ENCODE measurements at places on chromosomes 1 and 21.

DNA sequence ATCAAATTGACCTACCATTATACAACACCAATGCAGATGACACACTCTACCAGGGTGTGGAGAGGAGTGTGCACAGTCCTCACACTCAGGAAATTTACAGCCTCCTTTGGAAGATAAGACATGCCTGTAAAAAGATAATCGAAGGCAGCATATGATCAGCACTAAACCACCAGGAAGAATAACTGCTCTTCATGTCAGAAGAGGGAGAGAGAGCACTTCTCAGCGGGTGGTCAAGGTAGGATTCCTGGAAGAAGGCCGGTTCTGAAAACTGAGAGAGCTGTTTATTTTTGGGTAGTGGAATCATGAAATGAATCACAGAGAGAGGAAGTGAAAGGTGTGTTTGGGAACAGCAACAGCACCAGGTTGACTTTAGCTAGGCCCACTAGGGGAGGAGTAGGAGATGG lies 14.0 kb upstream of the ZNF697 start:
- DNase-seq, result no peak

- DNase-seq, result no peak
Measured at GRCh38 chr1:119159111-119159510, 18.7 kb upstream of the WARS2 start.

DNA sequence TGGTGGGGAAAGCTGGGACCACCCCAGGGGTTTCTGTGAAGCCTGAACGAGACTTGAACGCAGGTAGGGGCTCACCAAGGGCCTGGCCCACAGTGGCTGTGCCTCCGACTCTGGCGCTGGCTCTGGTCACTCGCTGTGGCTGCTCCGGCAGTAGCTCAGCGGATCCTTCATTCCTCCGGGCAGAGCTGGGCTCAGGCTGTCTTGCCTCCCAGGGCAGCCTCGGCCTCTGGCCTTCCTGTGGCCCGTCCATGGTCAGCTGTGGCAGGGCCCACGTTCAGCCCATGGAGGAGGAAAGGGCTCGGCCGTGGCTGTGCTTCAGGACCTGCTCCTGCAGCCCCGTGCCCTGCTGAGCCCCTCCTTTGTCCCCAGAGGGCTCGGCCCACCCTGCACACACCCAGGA lies 162.9 kb upstream of the C1orf174 start:
- DNase-seq, result no peak

GRCh38 chr1:97340951-97341350 lies 579.9 kb downstream of the DPYD start:
- peak; percentile 62 for DNase-seq

DNA sequence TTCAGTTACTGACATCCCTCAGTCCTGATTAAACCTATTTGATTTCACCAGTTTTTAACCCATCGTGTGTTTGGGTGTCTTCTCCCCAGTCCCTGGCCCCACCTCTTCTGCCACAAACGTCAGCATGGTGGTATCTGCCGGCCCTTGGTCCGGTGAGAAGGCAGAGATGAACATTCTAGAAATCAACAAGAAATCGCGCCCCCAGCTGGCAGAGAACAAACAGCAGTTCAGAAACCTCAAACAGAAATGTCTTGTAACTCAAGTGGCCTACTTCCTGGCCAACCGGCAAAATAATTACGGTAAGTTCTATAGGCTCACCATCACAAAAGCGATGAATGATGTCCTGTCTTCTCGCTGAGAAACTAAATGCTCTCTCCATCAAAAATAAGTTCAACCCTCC lies 28.7 kb downstream of the NBPF3 start:
- no peak for DNase-seq

DNA sequence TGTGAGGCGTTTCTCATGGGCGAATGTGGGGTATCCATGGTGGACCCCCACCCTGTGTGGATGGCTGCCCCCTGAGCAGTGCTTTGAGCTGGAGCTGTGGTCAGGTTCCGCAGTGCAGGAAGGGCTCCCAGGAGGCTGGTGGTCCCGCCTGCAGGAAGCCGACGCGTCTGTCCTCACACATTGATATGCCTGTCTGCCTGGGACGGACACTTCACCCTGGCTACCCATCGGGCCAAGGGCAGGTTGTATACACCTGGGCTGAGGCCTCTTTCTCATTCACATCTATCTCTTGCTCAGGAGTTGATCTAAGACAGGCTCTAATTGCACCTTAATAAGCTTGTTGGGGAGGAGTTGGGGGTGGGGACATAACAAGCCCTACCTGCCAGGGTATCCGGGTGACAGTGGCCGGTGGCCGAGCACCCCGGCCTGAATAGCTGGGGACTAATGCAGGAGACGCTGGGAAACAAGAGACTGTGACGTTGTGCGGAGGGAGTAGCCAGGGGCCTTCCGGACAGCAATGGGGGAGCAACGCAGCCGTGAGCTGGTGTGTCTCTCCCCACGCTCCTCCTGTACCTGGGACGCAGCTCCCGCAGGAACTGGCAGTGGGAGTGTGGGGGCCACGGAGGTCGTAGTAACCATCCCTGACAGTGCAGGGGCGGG lies 21.7 kb downstream of the PDXK start:
- no peak for DNase-seq

- no peak for DNase-seq
Measured at GRCh38 chr1:22286491-22286890, 143.6 kb upstream of the WNT4 start.

- no peak for DNase-seq
Measured at GRCh38 chr1:168636200-168636599, 59.8 kb downstream of the XCL1 start.

GRCh38 chr1:224867715-224868114 lies 61.8 kb upstream of the DNAH14 start:
- no peak for DNase-seq

GRCh38 chr1:40868051-40868723 lies 6.0 kb upstream of the CITED4 start:
- DNase-seq, result no peak

DNA sequence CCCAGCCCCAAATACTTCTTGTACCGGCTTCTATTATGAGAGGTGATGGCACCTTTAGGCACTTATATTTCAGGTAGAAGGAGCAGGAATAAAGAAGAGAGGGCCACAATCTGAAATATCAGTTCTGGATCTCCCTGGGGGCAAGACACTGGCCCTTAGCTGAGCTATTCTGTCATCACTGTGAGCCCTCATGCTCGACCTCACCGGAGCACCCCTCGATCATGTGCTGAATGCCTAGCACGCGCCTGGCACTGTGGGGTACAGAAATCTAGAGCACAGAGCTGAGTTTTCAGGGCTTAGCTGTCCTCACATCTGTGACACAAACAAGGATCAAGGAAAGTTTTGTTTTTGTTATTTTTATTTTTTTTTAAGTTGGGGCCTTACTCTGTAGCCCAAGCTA lies 7.6 kb upstream of the MX1 start:
- DNase-seq, result no peak

- DNase-seq, result no peak
Measured at GRCh38 chr21:17780539-17780938, 38.6 kb downstream of the C21orf91 start.

DNA sequence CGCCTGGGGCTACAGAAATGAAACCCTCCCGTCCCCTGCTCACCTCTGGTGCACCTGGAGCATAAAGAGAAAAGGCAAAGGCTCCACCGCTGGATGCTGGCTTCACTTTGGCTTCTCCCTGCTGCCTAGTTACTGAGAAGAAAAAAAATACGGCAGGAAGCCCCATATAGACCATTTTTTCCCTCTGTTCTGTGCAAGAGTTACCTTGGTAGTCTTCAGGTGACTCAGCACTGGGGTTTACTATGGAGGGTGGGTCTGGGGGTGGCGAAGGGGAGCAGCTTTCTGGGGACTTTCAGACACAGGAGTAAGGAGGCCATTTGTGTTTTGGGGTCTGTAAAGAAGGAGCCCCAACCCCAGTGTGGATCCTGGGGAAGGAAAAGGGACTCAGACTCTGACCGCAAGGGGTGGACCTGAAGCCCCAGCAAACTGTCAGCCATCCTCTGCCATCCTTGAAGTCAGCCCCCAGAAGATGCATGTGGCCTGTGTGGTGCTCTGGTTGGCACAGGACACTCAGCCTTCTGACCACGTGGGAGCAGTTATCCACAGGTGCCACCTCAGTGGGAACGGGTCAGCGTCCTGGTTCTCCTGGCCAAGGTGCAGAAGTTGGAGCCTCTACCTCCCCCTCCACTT lies 25.9 kb upstream of the EPS8L3 start:
- no peak for DNase-seq

- no peak for DNase-seq
Measured at GRCh38 chr1:86146566-86146965, 10.0 kb downstream of the COL24A1 start.

GRCh38 chr1:236980673-236981072 lies 23.6 kb downstream of the MT1HL1 start:
- DNase-seq, result no peak

DNA sequence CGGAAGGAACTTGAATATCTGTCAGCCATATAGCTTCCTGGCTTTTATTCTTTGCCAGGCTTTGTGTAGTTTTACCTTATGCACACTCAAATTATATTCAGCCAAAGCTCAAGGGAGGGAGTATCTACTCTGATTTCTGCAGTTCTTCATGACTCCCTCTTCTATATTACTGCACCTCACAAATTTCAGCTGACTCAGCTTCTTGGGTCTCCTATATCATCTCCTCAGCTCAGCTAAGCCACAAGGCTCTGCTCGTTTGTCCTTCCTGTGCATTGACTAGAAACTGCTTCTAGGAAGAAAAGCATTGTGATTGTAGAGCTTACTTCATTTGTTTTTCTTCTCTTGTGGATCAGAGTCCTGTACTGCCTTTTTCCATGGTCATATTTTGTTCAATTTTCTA lies 37.4 kb downstream of the BTBD8 start:
- no peak for DNase-seq

- no peak for DNase-seq
Measured at GRCh38 chr1:25544243-25544764, 898 bp downstream of the LDLRAP1 start.

GRCh38 chr1:155079487-155080311 lies 1.1 kb downstream of the EFNA3 start:
- no peak for DNase-seq

Data from HS-27A (cell line).